ENCODE measurements at places on chromosomes 6 and 20. TPM values are rescaled to one million over a fixed set of nuclear protein-coding genes. Genes with fewer than 3 reads are reported as not detected.

GRCh38 chr6:33391922-33392594, 435 bp downstream of the KIFC1 start:
- DNase-seq: no peak

- no peak for DNase-seq
Measured at GRCh38 chr6:24861934-24862333, 63.2 kb upstream of the ARMH2 start.

Gene OOEP
- 0.38 TPM for total RNA-seq

DNA sequence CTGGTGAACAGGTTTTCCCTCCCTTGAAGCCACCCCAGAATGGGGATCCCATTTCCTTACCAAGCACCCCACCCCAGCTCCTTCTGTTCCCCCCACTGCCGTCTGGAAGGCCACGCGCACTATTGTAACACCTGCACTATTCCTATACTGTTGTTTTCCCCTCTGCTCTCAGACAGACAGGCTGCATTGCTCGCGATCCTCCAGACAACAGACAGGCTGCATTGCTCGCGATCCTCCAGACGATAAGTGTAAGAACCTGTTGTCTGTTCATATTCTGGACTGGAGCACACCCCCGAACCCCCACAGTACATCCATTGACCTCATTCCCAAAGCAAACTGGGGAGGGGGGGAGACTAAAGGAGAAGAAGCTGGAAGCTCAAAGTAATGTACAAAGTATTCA, 72.7 kb downstream of the LY86 start:
- DNase-seq: no peak

Gene MYCT1
- not detected for total RNA-seq

Gene ENPP3
- 0.35 TPM for total RNA-seq

DNA sequence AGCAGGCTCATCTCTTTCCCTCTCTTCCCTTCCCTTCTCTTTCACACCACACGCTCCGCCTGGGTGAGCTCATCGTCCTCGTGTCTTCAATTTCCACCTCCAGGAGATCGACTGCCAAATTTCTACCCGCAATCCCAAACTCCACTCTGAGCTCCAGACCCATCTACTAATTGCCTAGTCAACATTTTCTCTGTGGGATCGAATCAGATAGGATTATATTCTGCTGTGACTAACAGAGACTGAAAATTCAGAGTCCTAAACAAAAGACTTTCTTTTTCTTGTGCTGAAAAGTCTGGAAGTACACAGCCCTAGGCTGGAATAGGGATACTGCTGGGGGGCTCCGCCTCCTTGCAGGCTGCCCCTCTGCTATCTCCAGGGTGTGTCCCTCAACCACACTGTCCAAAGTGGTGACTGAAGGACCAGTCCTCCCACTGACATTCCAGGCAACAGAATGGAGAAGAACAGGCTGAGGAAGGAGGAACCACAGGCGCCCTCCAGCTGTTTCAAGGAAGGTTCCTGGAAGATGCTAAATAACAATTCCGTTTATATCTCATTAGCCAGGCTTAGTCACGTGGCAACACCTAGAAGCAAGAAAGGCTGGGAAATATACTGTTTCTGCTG, 5.0 kb upstream of the HSPA12B start:
- DNase-seq: no peak

GRCh38 chr20:34037121-34037520, 43.4 kb downstream of the RALY start:
- peak; percentile 55 for DNase-seq

DNA sequence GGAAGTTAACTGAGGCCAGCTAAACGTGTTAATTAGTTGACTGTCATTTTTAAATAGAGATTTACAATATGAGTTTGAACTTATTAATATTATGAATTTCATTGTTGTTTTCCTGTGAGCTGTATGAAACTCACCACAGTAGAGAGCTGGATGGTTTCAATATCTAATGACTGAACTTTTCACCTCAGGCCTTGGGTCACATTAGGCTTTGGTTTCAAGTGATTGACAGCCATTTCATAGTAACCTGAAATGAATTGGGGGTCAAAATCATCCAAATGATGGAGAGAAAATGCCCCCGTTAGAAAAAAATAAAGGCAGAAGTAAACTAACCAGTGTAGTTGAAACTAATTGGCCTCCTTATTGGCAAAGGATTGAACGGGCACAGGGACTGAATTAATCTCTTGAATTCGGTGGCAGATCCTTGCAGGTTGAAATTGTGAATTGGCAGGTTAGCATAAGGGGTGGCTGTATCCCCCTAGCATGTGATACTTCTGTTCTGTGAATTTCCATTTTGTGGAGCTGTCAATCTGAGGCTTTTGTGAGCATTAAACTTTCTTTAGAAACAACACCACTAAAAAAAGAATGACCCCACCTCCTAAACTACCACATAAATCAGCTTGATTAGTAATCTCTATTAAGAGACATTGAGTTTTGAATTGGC, 155.1 kb upstream of the MMS22L start:
- no peak for DNase-seq

DNA sequence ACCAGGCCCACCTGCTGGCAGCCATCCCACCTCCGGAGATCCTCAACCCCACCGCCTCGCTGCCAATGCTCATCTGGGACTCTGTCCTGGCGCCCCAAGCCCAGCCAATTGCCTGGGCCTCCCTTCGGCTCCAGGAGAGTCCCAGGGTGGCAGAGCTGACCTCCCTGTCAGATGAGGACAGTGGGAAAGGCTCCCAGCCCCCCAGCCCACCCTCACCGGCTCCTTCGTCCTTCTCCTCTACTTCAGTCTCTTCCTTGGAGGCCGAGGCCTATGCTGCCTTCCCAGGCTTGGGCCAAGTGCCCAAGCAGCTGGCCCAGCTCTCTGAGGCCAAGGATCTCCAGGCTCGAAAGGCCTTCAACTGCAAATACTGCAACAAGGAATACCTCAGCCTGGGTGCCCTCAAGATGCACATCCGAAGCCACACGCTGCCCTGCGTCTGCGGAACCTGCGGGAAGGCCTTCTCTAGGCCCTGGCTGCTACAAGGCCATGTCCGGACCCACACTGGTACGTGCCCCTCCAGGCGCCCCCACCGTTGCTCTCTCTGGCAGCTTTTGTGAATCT, 1.1 kb downstream of the SNAI1 start:
- no peak for DNase-seq

- DNase-seq: no peak
Measured at GRCh38 chr20:32052090-32052777, at the start of gene HCK. Gene HCK, plus strand, starts transcription at chr20:32052242.

DNA sequence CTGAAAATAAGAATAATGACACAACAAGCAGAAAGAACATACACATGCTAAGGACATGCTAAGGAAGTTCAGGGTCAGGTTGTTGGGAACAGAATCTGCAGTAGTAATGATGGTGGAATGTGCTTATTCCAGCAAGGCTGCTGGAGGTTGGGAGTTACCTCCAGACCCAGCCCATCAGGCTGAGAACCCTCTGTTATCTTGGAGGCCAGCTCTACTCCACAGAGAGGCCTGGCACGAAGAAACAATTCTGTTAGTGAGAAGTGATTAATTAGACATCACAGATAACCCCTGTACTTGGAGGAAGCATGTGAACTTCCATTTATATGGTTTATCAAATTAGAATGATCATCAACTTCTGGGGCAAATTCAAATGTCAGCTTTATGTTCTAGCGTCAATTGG, 22.1 kb upstream of the ARHGAP18 start:
- DNase-seq: no peak

DNA sequence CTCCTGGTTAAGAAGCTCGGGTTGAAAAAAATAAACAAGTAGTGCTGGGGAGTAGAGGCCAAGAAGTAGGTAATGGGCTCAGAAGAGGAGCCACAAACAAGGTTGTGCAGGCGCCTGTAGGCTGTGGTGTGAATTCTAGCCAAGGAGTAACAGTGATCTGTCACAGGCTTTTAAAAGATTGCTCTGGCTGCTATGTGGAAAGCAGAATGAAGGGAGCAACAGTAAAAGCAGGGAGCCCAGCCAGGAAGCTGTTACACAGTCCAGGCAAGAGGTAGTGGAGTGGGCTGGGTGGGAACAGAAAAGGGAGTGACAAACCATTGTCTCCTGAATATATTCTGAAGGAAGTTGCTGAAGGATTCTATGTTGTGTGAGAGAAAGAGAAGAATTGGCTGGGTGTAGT, 2.0 kb downstream of the HFE start:
- no peak for DNase-seq

Gene ATP6V1G2
- 0.58 TPM for total RNA-seq

- DNase-seq: no peak
Measured at GRCh38 chr6:35236223-35236622, 22.5 kb downstream of the SCUBE3 start.

Gene AGER
- total RNA-seq: 13.0 TPM

DNA sequence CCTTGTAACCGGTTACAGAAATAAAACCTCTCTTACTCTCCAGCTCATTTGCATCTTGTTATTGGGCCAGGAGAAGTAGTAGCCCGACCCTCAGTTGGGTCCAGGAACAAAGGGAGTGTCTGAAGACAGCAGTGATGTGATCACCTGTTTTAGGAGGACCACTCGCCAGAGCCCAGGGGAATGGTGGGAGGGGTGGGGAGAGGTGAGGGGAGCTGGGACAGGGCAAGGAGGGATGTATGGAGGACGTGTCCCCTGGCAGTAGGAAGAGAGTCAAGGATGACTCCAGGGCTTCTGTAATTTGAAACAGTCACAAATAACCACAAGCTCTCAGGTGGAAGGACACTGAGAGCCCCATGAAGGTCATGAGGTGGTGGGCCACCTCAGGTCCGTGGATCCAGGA, 1.4 kb upstream of the PCMTD2 start:
- DNase-seq: no peak

GRCh38 chr20:21901470-21902275, 196.2 kb downstream of the PAX1 start:
- DNase-seq: no peak

- DNase-seq: peak; percentile 76
Measured at GRCh38 chr6:90458353-90459224, 128.3 kb downstream of the MAP3K7 start.

Gene MTFR2
- total RNA-seq: 16.7 TPM
